ENCODE measurements at places on chromosomes 2 and 18.

GRCh38 chr18:45588376-45589355 is 26.6 kb upstream of the SLC14A2 start:
- no peak for DNase-seq

DNA sequence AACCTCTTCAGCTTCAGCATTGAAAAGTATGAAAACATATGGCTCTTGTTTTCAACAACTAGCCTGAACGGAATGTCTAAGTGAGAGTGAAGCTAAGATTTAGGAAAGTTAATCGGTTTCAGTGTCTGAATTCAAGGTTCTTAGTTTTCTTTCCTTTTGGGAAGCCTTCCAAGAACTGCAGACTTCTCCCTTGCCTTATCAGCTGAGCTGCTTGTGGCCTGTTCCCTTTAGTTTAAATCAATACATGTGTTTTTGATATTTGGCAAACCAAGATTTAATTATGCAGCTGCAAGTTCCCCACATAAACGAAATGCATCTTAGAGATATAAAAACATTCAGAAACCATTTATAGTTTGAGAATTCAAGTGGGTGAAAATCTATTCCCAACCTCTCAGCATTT is 274.3 kb upstream of the NRP2 start:
- no peak for DNase-seq

DNA sequence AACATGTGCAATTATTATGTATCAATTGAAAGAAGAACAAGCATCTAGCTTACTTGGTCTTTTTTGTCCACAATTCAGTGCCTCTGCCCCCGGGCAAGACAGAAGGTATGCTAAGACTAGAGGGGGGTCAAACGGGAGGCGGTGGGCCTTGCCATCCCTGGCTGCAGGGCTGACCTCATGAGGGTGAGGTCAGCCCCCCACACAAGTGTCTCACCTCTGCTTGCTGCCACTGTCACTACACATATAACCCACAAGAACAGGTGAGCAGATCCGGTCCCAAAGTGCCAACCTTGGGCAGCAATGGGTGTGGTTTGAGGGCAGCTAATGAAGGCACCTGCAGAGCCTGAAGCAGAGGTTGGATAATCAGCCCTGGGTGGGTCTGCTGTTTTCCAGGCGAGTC is 71.5 kb downstream of the EDAR start:
- DNase-seq = no peak

- no peak for DNase-seq
These were observed 59.6 kb downstream of the LDLRAD4 start for GRCh38 chr18:13278062-13278630.

- no peak for DNase-seq
These were observed 8.8 kb downstream of the VIL1 start for GRCh38 chr2:218427741-218428140.

GRCh38 chr2:216590780-216591179 is 42.4 kb upstream of the IGFBP2 start:
- DNase-seq = no peak

GRCh38 chr2:199819746-199820145 is 31.2 kb downstream of the FTCDNL1 start:
- DNase-seq = no peak
